ACHN (cell line): ENCODE measurements at places on chromosomes 3 and 15.
A peak's percentile ranks its signal among the peaks of the same experiment; 100 is the strongest.

- peak; percentile 39 for DNase-seq
These were observed 25.7 kb downstream of the LIPC start for GRCh38 chr15:58457466-58457965.

GRCh38 chr3:86176445-86176784, 814.5 kb downstream of the VGLL3 start:
- no peak for DNase-seq

DNA sequence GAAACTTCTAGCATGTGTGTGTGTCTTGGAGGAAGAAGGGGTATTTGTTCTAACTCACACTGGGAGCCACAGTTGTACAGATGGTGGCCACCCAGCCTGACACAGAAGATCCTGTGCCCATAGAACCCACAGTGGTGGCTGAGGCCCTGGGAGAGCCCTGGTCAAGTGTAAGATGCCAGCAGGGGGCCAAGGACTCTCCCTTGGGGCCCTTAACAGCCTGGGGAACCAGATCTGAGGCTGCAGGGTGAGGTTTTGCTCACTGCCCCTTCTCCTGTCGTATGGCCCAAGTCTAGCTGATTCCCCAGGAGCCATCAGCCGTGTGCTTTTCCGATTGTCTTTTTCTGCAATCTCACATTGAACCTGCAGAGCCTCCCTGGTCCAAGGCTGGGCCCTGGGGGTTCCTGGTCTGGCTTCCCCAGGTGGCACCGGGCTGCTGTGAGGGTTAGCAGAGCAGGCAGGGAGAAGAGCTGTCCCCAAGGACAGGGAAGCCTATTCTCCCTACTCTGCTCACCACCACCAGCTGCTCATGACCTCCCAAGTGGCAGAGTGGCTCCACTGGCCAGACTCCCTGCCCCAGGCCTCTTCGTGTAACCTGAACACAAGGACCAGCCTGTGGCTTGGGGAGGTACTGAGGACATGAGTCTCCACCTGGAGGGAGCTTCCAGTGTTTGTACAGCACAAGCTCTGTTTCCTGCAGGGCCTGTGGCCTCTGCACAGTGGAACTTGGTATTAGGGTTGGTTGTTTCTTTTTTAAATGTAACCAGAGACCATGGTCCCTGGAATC, 51.9 kb downstream of the CA12 start:
- DNase-seq, result no peak

DNA sequence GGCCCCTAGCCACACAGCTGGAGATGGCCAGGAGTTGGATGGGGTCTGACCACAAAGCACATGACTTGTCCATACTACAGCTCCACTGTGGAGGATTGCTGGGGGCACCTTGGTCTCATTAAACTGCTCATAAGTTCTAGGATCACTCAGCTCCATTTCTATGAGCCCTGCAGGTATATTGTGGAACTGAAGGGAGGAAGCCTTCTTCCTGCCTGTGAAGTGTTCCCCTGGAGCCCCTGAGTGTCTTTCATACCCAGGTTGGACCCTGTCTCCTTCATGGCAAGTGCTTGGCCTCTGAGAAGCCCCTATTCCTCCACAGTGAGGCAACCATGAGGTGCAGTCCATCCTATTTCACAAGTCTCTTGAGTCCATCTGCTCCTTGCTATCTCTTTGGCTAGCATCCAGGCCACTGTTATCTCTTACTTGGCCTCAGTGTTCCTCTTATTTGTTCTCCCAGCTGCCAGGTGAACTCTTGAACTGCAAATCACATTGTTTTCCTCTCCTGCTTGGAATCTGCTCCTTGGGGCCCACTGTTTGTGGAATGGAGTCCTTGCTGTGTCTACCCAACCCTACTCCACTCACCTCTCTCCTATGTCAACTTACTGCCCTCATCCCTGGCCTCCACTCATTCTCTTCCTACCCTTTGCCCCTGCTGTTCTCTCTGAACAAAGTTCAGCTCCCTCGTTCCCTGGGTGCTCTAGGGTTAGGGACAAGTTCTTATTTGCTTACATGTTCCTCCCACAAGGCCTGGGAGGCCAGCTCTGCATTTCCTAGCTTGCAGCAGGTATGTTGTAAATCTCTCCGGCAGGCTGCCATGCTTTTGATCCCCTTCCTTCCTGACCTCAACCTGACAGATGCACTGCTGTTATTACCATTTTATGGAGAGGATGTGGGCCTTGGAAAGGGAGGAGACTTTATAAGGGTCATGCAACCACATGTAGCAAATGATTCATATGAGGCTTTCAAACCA, 1.2 kb downstream of the ACOX2 start:
- DNase-seq, result no peak

DNA sequence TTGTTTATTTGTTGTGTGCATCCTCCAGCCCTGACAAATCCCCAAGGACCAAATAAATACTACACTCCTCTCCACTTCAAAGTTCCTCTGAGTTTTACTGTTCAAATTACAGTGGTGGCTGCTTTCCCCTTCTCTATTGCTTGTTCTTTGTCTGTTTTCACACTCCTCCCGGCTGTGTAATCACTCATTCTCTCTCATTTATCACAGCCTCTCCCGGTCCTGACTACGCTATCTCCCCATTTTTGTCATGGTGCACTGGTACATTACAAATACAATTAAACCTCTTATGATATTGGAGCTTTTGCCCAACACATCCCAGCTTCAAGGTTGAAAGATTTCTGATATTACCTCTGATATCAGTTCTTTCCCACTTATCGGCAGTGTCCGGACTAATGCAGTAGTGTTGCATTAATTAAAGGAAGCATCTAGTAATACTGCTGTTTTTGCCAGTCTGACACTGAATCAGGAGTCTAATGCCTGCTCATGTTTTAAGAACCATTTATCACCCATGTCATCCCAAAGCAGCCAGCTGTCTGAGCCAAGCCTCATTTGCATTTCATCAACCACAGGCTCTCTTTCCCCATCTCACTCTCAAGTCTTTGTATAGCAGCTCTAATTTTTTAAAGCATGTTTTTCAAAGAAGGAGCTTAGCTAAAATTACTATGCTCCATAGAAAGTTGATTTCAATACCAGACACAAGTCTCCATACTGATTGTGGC, 740.5 kb downstream of the ROBO2 start:
- no peak for DNase-seq

DNA sequence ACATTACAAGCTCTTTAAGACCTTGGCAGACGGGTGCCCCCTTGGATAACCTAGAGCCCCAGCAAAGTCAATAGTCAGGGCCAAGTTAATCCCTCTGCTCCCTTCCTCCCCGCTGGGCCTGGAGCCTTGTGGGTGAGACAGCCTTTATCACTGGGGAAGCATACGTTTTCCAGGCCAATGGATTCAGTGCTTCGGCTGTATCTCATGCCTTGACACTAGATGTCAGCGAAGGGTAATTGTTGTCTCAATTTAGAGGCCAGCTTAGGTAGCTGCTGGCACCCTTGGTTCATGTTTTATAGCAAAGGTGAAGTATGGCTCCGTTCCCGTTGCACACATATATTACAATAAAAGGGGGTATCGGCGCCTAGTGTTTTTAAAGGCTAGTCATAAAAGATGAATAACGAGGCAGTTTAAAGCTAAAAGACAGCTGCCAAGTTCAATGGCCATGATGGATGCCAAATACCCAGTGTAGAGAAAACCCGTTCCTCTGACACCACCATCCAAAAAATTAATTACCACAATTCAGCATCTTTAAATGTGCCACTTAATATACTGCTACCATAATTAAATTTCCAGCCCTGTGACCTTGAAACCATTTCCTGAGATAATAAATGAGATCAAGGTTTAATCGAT, 52.3 kb upstream of the BNIP2 start:
- DNase-seq, result peak; percentile 16

DNA sequence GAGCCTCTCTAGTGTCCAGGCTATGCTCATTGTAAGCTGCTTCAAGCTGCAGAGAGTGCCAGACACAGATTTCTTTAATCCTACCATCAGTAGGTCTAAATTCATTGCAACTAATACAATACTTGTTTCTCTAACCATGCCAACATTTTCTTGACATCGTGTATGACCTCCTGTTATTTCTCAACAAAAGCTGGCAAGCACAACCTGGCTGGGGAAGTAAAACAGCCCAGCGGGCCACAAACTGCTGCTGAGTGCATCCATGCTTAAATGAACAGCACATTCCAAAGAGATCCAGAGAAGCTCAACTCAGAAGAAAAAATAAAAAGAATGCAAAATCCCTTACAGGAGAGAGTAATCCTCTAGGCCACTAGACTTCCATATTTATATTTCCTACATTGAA, 36.5 kb downstream of the GMNC start:
- peak; percentile 48 for DNase-seq

- no peak for DNase-seq
These were observed 48.1 kb downstream of the CASR start for GRCh38 chr3:122231465-122232157.

DNA sequence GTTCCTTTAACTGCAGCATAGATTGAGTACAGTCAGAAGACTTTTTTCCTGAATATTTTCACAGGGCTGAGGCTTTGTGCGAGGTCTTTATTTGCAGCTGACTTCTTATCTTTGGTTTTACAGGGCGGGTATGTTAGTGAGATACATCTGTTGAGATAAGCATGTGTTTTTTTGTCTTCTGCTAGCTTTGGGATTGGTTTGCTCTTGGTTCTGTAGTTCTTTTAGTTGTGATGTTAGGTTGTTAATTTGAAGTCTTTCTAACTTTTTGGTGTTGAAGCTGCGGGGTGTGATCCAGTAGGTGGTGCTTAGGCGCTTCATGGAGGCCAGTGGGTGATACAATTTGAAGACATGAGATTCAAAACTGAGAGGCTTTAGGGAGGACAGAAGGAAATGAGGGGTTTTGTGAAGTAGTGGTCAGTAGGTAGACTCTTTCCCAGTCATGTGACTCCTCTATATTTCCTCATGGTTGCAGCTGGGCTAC, 67.9 kb upstream of the TNFSF10 start:
- no peak for DNase-seq

- DNase-seq, result peak; percentile 15
These were observed 12.2 kb downstream of the CGNL1 start for GRCh38 chr15:57388464-57388863.

DNA sequence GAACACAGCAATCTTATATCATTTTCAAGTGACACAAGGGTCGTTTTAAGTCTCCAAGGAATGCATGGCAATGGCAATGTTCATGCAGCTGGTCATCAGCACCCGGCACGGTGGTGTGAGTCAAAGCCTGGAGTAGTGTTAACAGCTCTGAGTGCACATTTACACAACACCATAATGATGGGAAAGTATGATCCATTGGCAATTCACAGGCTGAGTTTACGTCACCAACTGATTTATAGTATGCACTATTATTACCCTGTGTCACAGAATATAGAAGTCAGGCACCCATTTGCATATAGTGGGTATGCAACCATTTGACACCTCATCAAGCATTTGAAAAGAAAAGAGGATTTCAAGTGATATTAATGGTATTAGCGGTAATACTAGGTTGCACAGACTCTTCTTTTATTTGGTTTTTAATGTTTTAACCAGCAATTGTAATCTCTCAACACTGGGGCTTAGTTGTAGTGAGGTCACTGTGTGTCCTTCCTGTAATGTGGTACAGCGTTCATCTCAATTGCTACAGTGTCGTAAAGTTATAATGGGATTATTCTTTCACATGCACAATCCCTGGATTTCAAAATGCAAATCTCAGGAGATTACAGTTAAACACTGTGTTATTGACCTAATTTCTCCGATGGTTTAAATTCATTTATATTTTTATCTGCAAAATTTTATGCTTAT, 113.8 kb downstream of the C3orf38 start:
- no peak for DNase-seq

GRCh38 chr3:101065962-101066361, 72.7 kb upstream of the ABI3BP start:
- peak; percentile 76 for DNase-seq

GRCh38 chr3:73558727-73559075, 66.0 kb downstream of the PDZRN3 start:
- no peak for DNase-seq

GRCh38 chr3:161690299-161690620, 193.7 kb downstream of the OTOL1 start:
- no peak for DNase-seq

GRCh38 chr3:157142315-157142714, 17.6 kb downstream of the CCNL1 start:
- no peak for DNase-seq

DNA sequence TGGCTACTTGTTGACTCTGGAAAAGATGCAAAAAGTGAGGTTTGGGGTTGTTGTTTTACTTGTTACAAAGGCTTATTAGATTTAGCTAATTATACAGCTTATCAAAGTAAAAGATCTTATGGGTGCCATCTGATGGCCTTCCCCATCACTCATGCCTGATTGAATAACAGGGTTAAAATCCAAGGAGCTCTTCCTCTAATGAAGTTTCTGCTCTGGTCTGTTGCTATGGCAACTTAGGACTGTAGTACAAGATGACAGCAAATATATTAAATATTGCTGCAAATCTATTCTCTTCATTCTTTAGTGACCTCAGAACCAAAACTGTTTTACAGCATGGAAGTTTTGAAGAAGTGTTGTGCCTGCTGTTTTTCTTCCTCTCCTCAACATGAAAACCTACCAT, 45.6 kb upstream of the SRGAP3 start:
- no peak for DNase-seq

DNA sequence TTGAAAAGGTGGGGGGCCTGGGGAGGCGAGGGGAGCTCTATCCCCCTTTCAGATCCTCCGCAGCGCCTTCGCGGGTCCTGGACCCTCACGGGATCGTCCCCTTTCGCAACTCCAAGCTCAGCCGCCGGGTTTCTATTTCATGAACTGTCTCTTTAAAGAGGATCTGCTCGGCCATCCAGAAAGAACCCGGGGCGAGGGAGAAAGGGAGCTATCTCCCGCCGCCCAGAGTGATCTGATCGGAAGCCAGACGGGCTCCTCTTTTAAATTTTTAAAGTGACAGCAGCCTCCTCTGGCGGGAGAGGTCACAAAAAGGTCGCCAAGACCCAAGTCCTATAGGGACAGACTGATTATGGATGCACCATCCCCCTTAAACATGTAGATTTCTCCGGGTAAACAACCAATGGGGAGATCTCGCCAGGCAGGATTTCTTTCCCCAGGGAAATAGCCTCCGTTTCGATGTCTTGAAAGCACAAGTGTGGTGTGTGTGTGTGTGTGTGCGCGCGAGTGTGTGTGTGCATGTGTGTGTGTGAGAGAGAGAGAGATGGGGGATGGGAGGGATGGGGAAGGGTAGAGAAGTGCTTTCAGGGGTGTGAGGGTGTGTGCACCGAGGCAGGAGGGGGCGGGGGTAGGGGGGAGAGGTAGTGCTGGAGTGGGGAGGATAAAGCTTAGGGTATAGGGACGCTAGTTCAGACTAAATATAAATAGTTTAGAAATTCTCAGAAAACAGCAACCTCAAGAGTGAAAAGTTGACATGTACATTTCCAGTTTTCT, 516.1 kb downstream of the MECOM start:
- DNase-seq, result peak; percentile 77

DNA sequence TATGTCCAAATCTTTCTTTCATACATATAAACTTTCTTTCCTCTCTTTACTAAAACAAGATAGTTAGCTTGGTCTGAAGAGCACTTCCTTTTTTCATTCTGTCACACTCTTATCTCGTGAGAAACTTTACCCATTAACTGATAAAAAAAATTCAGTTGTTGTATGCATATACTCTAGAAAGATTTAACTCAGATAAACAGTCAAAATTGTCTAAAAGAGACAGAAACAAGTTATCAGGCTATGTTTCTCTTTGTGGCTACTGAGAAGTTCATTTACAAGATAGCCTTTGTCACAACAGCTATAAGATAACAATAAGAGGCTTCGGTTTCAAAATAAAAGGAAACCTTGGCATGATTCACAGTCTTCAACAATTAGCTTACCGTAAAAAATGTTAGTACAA, 235.7 kb upstream of the ATP10A start:
- DNase-seq, result no peak
